ENCODE measurements at places on chromosomes 16 and 17. TPM values are rescaled to one million over a fixed set of nuclear protein-coding genes. Genes with fewer than 3 reads are reported as not detected.

Gene MRC2
- total RNA-seq = 82.3 TPM

Gene WFIKKN2
- 0.31 TPM for total RNA-seq

- H3K4me1 ChIP-seq = no peaks in the 10 kb centered on the region
- peak; percentile 45 for DNase-seq
- no peak overlapping the region for H3K4me3 ChIP-seq
- H3K36me3 ChIP-seq = no peaks in the 10 kb centered on the region
- no peaks in the 10 kb centered on the region for H3K27me3 ChIP-seq
- H3K27ac ChIP-seq = no peak overlapping the region
Measured at GRCh38 chr17:72725433-72726068, 366.9 kb downstream of the SLC39A11 start.

DNA sequence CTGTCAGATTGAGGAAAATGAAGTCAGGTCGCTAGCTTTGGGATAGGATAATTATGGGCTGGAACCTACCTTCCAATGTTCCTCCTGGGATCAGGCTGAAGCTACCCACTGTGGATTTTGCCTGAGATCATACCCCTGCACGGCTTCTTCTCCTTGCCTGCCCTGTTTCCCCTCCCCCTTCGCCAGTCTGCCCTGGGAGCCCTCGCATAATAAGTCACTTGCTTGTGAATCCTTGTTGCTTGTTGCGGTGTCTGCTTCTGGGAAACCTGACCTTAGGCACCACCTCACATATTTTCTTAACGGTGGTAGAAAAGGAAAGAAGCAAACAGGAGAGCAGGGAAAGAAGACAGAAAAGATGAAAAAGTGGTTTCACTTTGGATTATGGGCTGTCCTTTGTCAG, 13.3 kb upstream of the PMP22 start:
- H3K36me3 ChIP-seq = no peaks in the 10 kb centered on the region
- no peak overlapping the region for H3K27ac ChIP-seq
- no peak overlapping the region for H3K4me3 ChIP-seq

- H3K27me3 ChIP-seq = no peaks in the 10 kb centered on the region
- H3K4me1 ChIP-seq = peaks cover 75% of the 10 kb centered on the region
- DNase-seq = no peak
- H3K36me3 ChIP-seq = no peaks in the 10 kb centered on the region
- no peak overlapping the region for H3K4me3 ChIP-seq
- peak overlapping the region; percentile 70 for H3K27ac ChIP-seq
Measured at GRCh38 chr17:4509401-4509800, 10.7 kb downstream of the SPNS2 start.

DNA sequence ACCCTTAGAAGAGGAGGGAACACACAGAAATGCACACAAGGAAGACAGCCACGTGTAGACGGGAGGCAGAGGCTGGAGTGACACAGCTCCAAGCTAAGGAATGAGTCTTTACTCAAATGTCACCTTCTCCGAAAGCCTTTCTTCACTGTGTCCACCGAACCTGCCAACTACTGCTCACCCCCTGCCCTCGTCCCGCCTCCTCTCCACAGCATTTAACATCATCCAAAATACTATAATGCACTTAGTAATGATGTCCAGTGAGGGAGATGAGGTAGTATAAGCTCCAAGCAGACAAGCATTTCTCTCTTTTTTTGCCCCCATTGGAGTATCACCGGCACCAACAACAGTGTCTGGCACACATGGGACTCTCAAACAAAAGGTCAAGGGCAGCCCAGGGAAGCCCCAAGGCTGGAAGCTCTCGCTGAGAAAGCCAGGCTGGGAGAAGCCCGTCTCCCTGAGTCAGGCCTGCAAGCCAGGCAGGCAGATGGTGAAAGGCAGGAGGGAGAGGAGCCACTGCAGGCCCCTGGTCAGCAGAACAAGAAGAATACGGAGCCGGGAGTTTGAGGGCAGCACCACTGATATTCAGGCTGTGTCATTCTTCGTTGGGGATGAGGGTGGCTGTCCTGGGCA, 25.9 kb downstream of the ZFHX3 start:
- DNase-seq = no peak
- no peaks in the 10 kb centered on the region for H3K27me3 ChIP-seq
- peaks cover 2% of the 10 kb centered on the region for H3K36me3 ChIP-seq
